Activated CD4-positive, alpha-beta T cell treated with anti-CD3 and anti-CD28 coated beads for 48 hours (primary cell): ENCODE measurements at places on chromosomes 12 and 14.
A peak's percentile ranks its signal among the peaks of the same experiment; 100 is the strongest.

GRCh38 chr12:80862531-80862930 is 75.2 kb downstream of the LIN7A start:
- no peak for DNase-seq

GRCh38 chr14:47959740-47960139 is 284.3 kb upstream of the MDGA2 start:
- no peak for DNase-seq

- DNase-seq = no peak
Observed at GRCh38 chr12:93287149-93287548, 90.6 kb upstream of the NUDT4 start.

DNA sequence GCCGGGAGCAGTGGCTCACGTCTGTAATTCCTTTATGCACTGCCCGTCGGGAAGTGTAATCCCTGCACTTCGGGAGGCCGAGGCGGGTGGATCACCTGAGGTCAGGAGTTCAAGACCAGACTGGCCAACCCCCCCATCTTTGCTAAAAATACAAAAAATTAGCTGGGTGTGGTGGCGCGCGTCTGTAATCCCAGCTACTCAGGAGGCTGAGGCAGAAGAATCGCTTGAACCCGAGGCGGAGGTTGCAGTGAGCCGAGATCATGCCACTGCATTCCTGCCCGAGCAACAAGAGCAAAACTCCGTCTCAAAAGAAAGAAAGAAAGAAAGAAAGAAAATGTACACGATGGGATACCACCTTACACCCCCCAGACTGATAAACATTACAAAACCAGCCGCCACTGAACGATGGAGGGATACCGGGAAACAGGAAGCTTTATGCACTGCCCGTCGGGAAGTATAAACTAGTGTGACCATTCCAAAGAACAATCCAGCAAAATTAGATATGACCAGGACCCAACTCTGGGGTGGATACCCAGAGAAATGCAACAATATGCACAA is 1.1 kb downstream of the ABCD4 start:
- no peak for DNase-seq

GRCh38 chr14:87133073-87133801 is 859.7 kb downstream of the GALC start:
- DNase-seq = no peak

GRCh38 chr14:65100922-65101541 is 1.3 kb downstream of the MAX start:
- DNase-seq = no peak

- no peak for DNase-seq
Observed at GRCh38 chr12:95648990-95649791, 97.9 kb upstream of the USP44 start.

- no peak for DNase-seq
Observed at GRCh38 chr12:112243255-112244110, 118.1 kb downstream of the TRAFD1 start.

DNA sequence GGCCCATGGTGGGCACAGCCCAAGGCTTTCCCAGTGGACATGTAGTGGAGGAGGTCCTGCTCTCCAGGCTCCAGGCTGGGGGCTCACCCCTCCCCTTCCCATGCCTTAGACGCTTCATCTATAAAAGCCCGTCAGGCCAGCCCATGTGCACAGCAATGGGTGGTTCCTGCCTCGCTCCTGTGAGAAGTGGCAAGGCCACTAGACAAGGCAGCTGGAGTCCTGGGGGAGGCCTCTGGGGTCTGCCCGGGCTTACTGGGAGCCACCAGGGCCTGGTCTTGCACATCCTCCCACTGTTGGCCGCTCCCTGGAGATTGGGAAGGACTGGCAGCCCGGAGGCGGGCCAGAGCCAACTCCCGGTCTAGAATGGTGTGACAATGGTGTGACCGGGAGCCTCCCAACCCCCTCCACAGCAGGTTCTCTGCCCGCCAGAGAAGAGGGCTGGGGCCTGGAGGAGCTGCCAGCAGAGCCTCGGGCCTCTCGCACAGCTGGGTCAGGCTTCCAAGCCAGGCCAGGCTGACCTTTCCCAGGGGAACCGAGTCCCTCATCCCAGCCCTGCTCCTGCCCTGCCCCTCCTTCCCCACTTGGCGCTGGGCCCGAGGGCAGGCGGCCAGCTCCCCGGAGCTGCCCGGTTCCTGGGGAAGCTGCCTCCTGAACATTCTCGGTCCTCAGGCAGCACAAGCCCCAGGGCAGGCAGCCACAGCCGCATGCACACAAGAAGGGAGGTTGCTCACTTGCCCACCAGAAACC is 97.9 kb downstream of the RFLNA start:
- DNase-seq = no peak

DNA sequence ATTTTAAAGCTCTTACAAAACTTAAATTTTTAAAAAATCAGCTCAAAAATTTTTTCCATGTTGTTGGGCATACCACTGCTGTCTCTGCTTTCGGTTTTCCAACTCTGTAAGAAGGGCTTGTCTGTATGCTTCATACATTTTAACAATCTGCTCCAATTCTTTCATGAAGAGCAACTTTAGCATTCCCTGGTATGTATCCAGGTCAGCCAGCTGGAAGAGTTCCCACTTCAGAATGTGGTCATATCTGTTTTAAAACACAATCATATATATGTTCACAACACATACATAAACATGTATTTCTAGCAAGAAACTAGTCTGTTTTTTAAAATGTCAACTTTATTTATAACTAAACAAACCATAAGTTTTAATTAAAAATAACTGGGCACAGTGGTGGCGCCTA is 33.0 kb downstream of the SAV1 start:
- no peak for DNase-seq

DNA sequence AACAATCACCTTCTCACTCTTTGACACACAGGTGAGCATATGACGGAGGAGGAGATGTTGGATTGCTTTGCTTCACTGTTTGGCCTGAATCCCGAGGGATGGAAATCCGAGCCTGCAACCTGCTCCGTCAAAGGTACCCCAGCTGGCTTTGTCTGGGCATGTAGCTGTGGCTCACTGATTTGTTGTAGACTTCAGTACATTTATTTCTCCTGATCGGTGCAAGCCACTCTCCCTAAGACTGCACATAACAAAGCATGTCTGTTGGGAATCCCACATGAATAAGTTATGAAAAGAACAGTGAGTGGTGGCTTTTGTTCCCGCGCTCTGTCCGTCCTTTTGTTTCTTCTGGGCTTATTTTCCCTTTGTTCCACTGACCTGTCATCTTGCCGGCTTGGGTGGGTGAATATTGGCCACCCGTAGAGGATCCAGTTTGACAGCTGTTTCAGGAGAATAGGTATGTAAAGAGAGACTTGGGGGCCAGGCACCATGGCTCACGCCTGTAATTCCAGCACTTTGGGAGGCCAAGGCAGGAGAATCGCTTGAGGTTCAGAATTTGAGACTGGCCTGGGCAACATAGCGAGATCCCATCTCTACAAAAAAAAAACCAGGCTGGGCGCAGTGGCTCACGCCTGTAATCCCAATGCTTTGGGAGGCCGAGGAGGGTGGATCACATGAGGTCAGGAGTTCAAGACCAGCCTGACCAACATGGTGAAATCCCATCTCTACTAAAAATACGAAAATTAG is 20.0 kb upstream of the BCL7A start:
- DNase-seq = no peak

DNA sequence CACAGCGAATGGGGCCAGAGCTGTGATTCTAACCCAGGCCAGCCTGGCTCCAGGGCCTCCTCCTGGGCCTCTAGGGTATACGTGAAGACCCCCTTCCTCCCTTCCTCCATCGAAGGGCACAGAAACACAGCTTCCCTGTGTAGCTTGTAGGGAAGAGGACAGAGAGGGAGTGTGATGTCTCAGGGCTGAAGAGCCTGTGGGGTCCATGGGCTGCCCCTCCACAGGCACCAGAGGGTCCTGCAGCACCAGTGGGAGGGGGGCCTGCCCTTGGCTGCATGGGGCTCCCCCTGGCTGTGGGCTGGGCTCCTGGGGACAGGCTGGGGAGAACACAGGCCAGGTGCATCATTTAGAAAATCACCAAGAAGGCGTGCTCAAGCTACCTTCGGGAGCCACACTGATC is 178.5 kb downstream of the CALM1 start:
- no peak for DNase-seq

- DNase-seq = peak; percentile 84
Observed at GRCh38 chr14:99729991-99730875, 46.1 kb downstream of the CYP46A1 start.

DNA sequence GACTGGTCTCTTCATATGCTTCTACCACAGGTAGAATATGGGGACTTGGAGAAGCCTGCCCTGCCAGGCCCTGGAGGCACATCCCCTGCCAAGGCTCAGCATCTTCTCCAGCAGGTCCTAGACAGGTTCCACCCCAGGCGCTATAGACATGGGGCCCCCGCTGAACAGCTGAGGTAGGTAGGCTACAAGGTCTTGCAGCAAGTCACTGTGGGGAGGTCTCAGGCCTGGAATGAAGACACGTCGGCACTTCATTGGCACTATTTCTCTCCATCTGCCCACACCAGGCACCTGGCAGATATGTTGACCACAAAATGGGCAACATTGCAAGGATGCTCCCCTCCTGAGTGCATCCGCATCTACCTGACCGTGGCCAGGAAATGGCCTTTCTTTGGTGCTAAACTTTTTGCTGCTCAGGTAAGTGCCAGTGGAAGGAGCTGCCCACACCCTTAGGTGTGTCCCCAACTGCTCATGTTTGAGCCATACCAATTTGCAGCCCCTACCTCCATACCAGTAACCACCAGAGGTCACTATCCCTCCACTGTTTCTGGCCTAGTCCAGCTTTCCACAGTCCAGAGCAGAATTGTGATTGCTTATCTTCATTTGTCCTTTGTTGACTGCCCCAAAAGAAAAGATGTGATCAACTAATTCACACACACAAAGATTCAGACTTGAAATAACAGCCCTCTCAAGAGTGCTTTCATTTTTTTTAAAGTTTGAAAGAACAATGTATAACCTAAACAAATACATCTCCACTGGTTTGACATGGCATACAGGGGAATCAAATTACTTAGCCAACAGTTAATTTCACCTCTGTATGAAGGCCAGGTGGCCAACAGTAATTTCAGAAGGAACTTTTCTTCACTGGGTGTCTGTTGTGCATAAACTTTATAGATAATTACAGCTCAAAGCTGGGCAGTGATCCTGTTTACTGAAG is 16.1 kb downstream of the PIGH start:
- DNase-seq = peak; percentile 36

GRCh38 chr12:27436029-27436428 is 10.5 kb upstream of the SMCO2 start:
- no peak for DNase-seq

GRCh38 chr14:30252783-30253674 is 305.9 kb upstream of the G2E3 start:
- DNase-seq = no peak

- DNase-seq = peak; percentile 57
Observed at GRCh38 chr12:94208622-94208966, 60.2 kb downstream of the PLXNC1 start.

DNA sequence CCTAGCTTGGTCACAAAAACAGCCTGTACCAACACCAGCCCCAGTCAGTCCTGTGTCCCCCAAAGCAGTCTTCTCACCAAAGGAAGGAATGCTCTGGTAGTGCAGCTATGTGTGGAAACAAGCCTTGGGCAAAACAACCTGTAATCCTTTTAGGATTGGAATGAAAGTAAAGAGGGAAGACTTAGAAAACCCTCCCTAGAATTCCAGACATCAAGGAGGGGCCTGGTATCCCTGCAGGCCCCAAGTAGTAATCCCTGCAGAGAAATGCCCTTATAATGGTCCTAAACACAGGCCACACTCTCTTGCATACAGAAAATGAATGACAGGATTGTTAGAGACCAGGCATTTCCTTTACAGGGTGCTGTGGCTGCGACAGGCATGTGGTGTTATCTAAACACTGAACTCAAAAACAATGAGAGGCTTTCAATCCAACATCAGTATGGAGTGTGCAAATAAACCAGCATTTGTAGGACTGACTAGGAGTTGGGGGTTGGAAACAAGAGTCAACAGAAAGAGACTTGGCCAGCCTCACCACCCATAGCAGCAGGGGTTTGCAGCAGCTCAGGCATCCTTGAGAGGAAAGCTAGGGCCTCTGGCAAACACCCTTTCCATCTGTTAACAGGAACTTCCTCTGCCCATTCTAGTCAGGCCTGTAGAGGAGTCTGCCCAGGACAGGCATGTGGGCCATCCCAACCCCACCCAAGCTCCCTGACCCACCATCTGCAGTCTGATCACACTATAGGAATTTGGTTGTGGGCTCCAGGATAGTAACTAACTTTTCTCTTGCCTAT is 59.1 kb downstream of the DCAF5 start:
- DNase-seq = no peak

DNA sequence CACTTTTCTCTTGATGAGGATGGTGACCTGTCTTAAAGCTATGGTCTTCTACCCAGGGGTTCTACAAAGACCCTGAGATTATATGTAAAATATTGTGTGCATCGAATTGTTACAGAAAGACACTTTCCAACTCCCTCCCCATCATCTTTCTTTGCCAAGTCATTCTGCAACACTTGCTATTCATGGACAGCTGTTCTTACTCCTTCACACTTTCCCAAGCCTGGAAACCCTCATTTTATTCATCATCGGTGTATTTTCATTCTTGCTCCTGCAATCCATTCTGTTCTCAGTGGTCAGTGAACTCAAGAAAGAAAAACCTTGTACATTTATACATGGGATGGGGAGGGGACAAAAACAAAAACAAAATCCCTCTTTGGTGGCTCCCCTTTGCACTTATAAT is 90.5 kb upstream of the STXBP6 start:
- DNase-seq = no peak

- DNase-seq = peak; percentile 15
Observed at GRCh38 chr14:68426661-68427549, 366.0 kb downstream of the ZFP36L1 start.

GRCh38 chr12:131454418-131455217 is 256.3 kb upstream of the SFSWAP start:
- peak; percentile 75 for DNase-seq

GRCh38 chr12:49322367-49322707 is 718 bp upstream of the TROAP start:
- no peak for DNase-seq

DNA sequence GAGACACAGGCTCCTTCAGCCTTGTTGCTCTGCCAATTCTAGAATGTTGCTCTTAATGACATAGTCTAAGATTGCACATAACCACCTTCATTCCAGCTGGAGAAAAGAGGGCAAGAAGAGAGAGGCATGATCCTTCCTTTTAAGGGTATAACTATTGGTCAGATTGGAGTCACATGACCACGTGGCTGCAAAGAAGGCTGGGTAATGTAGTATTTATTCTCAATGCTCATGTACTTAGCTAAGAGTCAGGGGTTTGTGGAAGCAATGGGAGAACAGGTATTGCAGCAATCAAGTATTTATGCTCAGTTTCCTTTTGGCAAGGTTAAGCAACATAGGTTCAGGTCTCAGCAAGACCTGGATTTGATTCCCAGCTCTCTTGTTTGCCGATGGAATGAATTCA is 298.8 kb upstream of the TBX3 start:
- no peak for DNase-seq

GRCh38 chr12:47321436-47321835 is 241.7 kb upstream of the AMIGO2 start:
- no peak for DNase-seq

- DNase-seq = no peak
Observed at GRCh38 chr12:97024393-97024792, 117.3 kb downstream of the NEDD1 start.
